ENCODE measurements at places on chromosomes 1 and 21. TPM values are rescaled to one million over a fixed set of nuclear protein-coding genes. Genes with fewer than 3 reads are reported as not detected.

DNA sequence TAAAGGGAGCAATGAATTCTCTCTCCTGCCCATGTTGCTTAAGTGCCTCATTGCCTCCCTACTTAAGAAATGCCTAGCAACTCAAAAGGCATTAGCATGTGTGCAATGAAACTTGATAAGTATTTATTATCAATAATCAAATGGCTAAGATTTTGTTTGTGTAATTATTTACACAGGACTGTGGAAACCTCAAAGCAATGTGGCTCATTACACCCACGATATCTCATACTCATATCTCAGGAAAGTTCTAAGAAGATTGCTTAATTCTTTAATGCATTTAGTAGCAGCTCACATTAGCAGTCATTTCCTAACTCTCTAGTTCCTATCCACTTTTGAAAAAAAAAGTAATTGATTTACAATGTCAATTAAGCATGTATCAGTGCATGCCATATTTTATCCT, 253.3 kb downstream of the DUSP10 start:
- DNase-seq, result no peak

DNA sequence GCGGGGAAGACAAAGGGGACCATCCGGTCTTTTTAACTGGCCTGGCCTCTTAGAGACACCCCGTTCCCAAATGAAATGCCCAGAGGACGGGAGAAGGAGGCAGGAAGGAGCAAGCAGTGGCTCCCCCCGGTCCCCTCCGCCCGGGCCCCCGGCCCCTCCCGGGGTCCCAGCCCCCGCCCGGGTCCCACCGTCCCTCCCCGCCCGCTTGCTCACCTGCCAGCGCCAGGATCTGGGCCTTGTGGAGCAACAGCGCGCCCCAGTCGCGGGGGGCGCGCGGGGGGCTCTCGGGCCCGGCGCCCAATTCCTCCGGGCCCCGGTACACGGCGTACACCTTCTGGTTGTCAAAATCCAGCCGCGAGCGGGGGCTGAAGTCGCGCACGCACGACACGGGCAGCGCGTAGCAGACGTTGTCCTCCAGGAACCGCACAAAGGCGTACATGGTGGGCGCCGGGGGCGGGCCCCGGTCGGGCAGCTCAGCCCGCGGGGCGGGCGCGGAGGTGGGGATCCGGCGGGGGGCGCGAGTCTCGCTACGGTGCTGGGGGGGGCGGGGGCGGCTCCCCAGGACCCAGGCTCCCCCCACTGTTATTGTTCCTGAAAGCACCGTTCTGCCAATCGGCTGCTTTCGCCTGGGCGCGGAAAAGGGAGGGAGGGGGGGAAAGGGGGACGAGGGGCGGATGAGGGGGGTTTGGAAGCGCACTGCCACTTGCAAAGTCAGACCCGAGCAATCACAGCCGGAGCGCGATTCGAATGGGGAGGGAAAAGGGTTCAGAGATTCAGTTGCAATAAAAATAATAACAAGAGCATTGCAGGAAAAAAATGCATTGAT, at the start of gene BEND5:
Gene BEND5, minus strand, starts transcription at position 499 of the 826 bp plus-strand sequence. Its CDS starts 60 bp downstream, at position 439.
- no peak for DNase-seq

DNA sequence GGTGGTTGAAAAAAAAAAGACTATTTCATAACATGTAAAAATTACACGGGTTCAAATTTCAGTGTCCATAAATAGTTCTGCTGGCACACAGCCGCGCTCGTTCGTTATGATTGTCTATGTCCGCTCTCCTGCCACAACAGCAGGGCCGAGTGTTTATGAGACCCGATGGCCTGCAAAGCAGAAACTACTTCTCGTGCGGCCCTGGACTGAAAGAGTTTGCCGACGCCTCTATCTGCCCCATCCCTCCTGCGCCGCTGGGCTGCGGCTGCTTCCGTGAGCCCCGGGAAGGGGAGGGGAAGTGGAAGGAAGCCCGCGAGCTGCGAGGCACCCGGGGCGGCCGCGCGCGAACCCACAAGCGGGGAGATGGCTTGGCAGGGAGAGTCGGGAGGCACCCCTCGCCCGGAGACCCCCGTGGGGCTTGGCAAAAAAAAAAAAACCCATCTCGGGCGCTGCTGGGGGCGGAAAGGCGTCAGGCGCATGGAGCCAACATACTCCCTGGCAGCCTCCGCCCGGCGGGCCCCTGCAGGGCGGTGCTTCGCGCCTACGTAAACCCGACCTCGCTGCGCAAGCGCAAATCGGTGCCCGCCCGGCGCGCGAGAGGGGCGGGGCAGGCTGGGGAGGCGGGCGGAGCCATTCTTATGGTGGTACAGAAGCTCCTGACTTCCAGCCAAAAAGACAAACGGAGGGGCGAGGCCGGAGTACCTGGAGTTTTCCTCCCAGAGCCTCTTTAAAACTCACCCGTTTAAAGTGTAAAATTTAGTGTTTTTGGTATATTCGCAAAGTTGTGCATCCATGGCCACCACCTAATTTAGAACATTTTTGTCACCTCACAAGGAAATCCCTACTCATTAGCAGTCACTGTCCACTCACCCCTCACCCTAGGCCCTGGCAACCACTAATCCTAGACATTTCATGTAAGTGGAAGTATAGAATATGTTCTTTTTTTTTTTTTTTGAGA, 8.3 kb downstream of the SLC27A3 start:
- peak; percentile 96 for DNase-seq

GRCh38 chr1:164622068-164622845, 63.3 kb downstream of the PBX1 start:
- DNase-seq, result no peak

- DNase-seq, result peak; percentile 13
These were observed 3.8 kb downstream of the NR0B2 start for GRCh38 chr1:26909951-26910342.

DNA sequence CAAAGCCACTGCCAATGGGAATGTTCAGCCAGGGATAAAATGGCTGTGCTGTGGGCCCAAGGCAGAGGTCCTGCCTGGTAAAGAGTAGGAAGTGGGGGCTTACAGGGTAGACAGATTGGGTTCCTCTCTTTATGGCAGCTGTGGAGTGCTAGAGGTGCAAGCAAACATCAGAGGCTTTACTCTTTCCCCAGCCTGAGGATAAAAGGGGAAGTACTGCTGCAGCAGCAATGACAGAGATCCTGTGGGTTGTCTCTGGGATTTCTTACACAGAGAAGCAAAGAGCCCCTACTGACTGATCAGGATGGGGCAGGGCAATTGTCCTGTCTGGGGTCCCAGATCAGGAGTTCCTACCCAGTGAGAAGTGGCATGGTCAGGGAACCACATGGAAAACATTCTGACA, 54.2 kb downstream of the DRAM2 start:
- no peak for DNase-seq

DNA sequence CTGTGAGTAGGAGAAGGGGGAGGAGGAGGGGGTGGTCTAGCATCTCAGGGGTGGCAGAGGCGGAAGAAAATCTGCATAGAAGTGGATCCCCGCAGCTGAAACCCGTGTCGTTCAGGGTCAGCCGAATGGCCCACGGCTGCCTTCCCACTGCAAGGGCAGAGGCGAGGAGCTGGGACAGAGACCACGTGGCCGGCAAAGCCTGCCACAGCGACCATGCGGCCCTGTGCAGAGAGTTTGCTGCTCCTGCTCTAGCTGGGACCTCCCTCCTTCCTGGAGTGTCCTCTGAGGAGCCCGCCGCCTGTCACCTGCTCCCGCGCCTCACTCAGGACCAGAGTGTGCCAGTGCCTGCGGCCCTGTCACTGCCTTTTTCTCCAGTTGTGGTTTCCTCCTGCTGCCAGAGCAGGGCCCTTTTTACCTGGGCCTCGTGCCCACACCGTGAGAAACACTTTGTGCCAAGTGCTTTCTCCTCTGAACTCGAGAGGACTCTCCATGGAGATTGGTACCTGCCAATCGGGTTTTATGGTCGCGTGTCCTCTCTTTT, 5.4 kb upstream of the TRPM2 start:
- DNase-seq, result peak; percentile 82

GRCh38 chr1:51690285-51690961, 73.5 kb downstream of the OSBPL9 start:
- DNase-seq, result no peak

DNA sequence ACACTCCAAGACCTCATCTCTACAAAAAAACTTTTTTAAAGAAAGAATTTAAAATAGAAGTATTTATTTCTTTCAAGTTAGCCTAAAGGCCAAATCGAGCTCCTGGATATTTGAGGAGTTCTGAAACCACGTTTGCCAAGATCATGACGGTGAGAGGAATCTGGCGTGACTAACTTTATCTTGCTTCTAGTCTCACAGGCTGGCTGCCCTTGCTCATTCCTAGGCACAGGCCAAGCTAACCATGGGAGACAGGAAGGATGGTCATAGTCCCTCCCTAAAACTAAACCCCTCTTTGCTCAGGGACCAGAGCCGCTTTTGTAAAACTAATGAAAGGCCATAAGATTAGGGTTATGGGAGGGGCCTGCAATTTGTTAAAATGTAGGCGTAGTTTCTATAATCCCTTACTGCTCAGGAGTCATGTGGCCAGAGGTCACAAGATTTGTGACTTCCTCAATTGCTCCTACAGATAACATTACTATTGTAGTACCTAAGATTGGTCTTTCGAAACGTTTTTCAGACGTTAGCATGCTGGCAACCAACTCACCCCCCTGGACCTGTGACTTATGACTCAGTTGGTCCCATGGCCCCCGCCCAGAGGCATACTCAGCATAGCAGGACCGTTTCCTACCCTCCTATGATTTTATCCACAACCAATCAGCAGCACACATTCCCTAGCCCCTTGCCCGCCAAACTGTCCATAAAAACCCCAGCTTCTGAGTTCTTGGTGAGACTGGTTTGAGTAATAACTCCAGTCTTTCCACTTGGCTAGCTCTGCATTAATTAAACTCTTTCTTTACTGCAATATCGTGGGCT, 425.0 kb downstream of the SMYD3 start:
- no peak for DNase-seq

- DNase-seq, result no peak
These were observed 117.5 kb upstream of the ARHGEF16 start for GRCh38 chr1:3336641-3337630.

- no peak for DNase-seq
These were observed 319.4 kb downstream of the TGFB2 start for GRCh38 chr1:218664385-218665170.

GRCh38 chr1:28111157-28111556, 22.7 kb upstream of the EYA3 start:
- DNase-seq, result no peak

GRCh38 chr1:112992780-112993179, 36.8 kb upstream of the SLC16A1 start:
- DNase-seq, result no peak

DNA sequence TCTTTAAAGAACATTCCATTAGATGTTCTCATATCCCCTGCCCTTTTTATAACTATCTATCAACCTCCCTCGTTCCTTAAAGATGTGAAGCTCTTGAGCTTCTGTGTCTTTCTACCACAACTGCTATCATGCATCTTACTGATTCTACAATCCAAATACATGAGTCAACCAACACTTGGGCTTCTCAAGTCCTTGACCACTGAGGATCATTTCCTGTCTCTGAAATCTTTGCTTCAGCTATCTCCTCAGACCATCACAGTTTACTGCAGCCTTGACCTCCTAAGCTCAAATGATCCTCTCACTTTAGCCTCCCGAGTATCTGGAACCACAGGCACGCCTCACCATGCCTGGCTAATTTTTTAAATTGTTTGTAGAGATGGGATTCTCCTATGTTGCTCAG, 75.2 kb downstream of the FMO4 start:
- no peak for DNase-seq

DNA sequence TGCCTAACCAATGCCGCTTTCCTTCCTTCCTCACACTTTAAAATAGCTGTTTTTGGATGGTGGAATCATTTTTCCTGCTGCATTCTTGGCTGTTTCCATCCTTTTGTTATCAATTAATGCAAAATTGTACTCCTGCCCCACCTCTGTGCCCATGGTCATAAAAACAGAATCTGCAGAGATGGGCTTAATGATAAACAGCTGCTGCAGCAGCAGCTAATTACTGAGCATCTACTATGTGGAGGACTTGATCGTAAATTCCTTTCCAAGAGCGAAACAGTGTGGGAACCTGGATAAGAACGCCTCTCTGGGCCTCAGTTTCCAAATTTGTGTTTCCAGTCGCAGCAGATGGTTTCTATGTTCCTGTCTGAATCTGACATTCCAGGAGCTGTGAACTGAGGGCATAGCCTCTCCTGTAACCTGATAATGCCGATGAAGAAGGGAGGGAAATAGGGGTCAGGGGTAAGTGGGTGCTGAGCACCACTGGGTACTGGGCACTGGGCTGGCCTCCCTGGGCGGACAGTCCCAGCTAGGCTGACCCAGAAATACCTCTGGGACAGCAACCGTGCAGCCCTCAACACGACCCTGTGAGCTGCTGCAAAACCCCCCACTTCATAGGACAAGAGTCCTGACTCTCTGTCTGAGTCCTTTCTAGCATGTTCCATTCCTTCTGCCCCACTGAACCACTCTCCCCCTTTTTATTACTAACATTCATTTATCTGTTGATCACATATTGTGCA, 121.7 kb downstream of the DMRTB1 start:
- peak; percentile 32 for DNase-seq

- DNase-seq, result no peak
These were observed 157.2 kb upstream of the NFIA start for GRCh38 chr1:60924964-60925798.

GRCh38 chr1:40627987-40628902, 37.2 kb downstream of the RIMS3 start:
- no peak for DNase-seq

DNA sequence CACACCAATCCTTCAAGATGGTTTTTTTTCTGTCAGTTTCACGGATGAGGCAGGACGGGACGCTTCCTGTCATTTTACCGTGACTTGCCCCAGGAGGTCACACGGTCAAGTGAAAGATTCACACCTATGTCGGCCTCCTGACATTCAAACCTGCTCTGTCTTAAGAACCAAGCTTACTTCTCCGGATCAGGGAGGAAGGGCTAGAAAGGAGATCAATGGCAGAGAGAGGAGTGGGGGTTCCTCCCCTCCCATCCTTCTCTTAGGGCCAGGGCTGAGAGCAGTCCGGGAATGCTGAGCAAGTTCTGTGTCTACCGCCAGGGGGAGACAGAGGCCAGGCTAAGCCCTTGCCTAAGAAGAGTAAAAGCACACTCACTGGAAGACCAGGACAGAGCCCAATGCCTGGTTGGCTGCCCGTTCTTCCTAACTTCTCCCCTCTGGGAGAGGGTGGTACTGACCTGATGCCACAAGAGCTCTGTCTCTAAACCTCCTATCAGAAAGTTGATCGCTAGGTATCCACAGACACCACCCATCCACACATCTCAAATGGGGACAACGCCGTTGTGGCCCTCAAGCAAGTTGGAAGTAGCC, 1.1 kb upstream of the PPM1J start:
- no peak for DNase-seq

Gene SPRR5
- total RNA-seq, result not detected

Gene BTBD19
- total RNA-seq, result 43.4 TPM

Gene AMY1B
- not detected for total RNA-seq

Gene FMO4
- 3.5 TPM for total RNA-seq

Gene REN
- total RNA-seq, result not detected

Gene KLF17
- 0.18 TPM for total RNA-seq

Gene NUDT4B
- 1.6 TPM for total RNA-seq

Gene PUSL1
- total RNA-seq, result 22.3 TPM

Gene TINAGL1
- total RNA-seq, result 4.7 TPM

Gene KCNE1
- 0.32 TPM for total RNA-seq

Measured in chondrocyte (in vitro differentiated cells).